ENCODE measurements at places on chromosomes 16 and 17.
A peak's percentile ranks its signal among the peaks of the same experiment; 100 is the strongest.

DNA sequence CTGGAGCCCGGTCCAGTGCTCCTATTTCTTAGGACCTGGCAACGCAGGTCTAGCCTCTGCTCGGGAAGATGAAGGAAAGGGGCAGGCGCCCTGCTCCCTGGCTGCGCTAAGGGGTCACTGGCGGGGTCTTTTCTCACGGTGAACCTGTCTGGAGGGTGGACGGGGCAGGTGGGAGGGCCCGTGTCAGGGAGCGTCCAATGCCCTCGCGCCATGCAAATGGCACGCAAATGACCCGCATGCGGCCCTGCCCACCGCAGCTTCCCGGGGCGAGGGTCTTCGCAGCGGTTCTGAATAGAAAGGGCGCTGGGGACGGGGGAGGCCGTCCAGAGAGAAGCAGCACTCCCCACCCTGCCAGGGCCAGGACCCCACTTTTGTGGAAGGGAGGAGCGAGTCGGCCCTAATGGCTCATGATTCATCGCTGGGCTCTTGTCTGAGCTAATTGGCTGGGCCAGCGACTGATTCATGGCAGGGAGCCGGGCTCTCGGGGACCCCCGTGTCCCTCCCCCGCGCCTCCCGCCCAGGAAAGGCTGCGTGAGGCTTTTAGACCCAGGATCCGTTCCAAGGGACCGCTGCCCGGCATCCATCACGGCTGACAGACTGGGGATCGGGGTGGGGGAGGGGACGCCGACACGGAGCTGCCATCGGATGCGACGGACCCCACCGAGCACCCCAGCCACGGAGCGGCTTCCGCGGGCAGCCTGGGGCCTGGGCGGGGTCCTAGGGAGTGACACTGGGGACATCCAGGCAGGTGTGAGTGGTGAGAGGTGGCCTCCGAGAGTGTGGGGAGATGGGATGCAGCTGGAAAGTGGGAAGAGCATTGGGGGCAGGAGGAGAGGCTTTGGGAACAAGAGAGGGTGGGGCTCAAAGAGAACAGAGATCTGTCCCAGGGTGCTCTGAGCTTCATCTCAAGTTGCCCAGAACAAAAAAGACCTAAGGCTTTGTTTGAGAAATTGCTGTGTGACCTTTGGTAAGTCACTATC, 25.0 kb upstream of the NGFR start:
- DNase-seq: no peak

- DNase-seq: no peak
Measured at GRCh38 chr17:14353861-14354474, 53.1 kb downstream of the HS3ST3B1 start.

GRCh38 chr16:28933171-28933570, 1.4 kb downstream of the CD19 start:
- DNase-seq: no peak

DNA sequence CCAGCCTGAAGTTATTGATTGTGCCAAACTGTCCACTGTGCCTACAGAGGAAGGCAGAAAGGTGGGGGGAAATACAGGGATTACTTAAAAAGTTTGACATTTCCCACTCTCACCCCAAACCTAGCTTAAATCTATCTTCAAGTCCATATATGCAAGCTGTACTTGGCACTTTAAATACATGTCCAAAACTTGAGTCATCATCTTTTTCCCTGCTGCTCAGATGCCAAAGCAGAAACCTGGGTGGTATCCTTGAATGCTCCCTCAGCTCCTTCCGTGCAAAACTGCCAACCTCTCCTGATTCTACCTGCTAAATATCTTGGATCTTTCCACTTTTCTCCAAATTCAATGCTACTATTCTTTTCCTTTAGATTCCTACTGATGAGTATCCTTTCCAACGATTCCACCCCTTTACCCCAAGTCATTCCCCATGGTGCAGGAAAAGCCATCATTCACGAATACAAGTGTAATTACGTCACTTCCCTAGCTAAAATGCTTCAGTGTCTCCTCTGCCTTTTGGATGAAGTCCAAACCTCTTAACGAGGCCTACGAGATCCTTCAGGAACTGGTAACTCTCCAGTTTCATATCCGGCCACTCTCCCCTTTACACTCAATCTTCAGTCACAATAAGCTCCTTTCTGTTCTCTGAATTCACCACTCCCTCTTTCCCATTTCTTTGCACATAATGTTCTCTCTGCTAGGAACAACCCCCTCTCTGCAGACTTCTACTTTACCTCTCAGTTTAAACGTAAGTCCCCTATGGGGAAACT, 9.3 kb downstream of the BECN1 start:
- no peak for DNase-seq

- DNase-seq: no peak
Measured at GRCh38 chr16:77611386-77611785, 110.9 kb upstream of the NUDT7 start.

DNA sequence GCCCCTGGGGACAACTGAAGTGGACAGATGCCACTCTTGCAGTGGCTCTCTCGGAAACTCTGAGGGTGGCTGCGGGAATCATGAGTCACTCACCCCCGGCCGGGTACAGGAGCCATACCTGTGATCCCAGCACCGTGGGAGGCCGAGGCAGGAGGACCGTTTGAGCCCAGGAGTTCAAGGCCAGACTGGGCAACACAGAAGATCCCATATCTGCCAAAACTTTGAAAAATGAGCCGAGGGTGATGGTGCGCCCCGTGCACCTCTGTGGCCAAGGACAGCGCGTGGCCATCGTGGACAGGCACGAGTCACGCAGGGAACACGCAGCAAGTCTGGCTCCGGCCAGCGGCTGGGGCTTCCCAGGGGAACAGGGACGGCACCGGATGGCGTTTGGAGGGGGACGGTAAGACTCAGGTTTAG, 41.3 kb upstream of the ZC3H18 start:
- no peak for DNase-seq

GRCh38 chr16:13178318-13178717, 276.9 kb downstream of the SHISA9 start:
- DNase-seq: peak; percentile 52

- DNase-seq: no peak
Measured at GRCh38 chr16:4477966-4478365, 1.8 kb downstream of the HMOX2 start.

DNA sequence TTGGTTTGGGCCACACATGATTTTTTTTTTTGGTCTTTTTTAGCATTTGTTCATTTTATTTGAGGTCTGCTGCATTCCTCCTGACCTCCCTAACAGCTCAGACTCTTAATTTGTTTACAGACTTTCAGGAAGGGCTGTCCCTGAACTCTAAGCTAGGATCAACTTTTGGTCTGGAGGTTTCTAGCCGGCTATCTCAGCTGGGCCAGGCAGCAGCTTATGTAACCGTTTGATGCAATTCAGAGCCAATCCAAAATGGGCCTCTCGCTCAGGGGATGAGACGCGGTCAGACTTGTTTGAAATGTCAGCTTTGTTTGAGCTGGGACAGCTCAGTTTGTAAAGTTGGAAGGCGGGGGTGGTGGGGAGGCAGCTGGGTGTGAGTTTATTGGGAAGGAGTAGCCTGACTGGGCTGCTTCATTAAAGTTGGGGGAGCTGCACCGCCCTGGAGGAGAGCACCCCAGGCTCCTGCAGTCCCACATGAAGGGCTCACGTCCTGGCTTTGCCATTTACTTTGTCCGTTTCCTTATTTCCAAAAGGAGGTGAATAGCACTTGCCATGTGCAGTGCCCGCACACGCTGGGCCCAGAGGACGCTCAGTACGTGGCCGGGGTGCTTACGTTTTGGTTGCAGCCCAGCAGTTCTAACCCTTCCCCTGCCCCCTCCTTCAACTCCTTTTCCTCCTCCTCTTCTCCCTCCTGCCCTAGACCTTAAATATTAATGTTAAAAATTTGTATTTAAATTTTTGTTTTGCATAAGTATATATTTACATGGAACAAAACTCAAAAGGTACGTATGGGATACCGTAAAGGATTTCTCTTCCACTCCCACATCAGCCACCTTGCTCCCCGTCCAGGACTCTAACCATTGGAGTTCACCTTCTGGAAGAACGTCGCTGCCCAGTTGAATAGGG, 121.2 kb downstream of the SNX29 start:
- DNase-seq: peak; percentile 64

DNA sequence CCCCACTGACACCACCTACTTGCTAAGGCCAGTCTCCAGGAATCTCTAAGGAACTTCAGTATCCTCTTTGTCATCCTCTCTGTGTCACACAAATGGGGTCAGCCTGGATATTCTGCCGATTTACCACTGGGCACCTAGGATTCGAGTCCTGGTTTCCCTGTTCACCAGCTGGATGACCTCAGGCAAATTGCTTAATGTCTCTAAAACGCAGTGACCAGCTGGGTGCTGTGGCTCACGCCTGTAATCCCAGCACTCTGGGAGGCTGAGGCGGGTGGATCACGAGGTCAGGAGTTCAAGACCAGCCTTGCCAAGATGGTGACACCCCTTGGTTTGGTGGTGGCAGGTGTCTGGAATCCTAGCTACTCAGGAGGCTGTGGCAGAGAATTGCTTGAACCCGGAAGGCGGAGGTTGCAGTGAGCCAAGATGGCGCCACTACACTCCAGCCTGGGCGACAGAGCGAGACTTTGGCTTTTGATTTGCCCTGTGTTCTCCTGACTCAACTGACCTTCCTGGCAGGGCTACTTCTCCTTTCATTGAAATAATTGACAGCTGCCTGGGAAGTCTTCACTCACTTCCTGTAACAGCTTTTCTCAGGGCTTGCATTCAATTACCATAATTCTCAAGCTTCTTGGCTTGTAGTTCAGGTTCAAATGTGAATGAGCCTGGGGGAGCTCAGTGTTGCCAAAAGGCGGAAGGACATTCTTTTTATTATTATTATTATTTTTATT, 15.4 kb downstream of the SYCE1L start:
- no peak for DNase-seq

DNA sequence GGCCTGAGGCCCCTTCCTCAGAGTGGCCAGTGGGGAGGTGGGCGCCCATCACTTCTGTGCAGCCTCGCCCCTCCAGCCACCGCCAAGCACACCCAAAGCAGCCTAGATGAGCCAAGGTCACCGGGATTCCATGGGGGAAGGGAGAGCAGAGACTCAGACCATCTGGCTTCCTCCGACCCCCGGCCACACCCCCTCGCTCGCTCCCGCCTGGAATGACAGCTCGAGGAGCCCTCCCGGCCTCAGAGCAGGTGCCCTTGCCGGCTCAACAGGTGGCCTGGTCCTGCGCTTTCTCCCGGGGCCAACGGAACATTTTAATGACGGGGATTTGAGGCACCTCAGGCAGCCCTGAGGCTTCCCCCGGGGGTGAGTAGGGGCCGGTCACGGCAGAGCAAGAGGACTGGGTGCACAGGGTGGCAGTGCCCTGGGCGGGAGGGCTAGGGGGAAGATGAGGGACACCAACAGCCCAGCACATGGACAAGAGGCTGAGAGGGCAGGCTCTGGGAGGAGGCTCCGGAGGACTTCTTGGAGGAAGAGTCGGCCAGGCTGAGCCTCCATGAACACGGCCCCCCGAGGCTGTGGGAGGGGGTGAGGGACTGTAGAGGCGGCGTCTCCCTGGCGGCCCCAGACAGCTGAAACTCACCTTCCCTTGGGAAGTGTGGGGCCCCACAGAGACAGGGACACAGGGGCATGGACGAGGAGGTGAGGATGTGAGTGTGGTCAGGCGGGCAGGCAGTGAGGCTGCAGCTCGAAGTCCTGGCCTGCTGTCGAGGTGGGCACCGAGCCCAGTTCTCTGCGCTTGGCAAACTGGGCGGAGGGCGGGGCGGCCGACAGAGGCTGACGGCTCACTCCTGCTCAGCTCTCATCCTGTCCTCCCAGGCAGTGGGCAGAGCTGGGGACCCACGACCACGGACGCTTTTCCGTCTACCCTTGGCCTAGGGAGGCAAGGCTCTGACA, 12.5 kb upstream of the C1QTNF8 start:
- no peak for DNase-seq

- DNase-seq: no peak
Measured at GRCh38 chr16:47132308-47132707, 11.4 kb downstream of the NETO2 start.

DNA sequence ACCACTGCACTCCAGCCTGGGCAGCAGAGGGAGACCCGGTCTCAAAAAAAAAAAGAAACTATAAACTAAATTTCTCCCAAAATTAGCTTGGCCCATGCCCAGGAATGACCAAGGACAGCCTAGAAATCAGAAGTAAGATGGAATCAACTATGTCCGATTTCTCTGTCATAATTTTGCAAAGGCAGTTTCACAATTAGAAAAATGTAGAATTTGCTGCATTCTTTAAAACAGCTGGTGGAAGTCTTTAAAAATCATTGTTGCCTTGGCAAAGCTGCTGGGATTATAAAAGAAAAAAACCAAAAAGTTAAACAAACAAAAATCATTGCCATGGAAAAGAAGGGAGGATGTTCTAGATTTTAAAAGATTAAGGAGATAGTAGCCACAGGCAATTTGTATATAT, 32.4 kb downstream of the WWP2 start:
- DNase-seq: no peak

- DNase-seq: no peak
Measured at GRCh38 chr17:206941-207560, 25.6 kb upstream of the DOC2B start.

- DNase-seq: no peak
Measured at GRCh38 chr16:66382966-66383299, 16.4 kb downstream of the CDH5 start.

DNA sequence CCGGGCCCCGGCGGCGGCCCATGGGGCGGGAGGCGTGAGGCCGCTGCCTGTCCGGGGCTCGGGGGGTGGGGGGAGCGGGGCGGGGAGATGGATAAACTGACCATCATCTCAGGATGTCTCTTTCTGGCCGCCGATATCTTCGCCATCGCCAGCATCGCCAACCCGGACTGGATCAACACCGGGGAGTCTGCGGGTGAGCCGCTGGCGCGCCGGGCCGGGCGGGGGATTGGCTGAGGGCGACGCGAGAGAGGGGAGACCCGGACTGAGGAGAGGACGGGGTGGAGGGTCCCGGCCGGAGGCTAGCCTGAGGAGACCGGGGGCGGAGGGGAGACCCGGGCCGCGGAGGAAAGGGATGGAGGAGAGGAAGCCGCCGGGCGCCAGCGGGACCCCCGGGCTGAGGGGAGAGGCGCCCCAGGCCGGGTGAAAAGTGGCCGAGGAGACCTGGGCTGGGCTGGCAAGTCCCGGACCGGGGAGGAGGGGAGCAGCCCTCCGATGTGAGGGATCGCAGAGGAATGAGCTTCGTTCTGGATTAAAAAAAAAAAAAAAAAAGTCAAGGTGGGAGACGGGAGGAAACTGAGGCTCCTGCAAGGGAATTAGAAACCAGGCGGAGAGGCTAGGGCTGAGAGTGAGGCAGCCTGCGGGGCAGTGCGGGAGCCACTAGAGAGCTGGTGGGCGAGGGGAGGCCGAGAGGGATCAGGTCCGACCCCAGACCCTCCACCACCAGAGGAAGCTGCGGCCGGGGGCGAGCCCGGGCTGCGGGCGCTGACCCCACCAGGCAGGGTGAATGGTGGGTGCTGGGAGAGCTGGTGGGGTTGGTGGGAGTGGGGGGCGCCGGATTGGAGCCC, 526 bp downstream of the MOSMO start:
- DNase-seq: no peak

DNA sequence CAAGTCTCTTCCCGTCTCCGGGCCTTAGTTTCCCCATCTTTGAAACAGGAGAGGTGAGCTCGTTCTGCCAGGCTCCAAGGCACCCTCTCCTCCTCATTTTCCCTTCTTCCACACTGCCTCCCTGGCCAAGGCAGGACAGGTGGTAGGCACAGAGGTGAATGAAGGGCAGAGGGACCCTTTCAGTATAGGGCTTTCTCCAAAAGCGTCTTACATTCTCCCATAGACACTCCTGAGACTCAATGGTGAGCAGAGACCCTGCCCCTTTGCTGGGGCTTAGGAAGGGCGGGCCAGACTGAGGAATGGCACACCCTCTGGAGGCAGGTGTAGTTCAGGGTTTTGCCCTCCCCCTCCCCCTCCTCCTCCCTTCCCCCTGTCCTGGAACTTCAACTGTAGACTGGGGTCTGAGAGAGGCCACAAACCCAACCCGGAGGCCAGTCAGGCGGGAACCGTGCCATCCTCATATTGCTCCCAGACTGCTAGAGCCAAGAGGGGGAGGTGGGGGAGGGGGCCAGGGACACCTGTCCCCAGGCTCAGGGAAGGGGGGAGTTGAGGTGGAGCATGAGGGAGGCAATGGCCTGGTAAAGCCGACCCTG, 1.9 kb downstream of the PLEKHH3 start:
- DNase-seq: no peak
